ENCODE measurements at places on chromosomes 7 and 10.

- no peak for DNase-seq
Observed at GRCh38 chr10:125213541-125214282, 53.3 kb upstream of the CTBP2 start.

DNA sequence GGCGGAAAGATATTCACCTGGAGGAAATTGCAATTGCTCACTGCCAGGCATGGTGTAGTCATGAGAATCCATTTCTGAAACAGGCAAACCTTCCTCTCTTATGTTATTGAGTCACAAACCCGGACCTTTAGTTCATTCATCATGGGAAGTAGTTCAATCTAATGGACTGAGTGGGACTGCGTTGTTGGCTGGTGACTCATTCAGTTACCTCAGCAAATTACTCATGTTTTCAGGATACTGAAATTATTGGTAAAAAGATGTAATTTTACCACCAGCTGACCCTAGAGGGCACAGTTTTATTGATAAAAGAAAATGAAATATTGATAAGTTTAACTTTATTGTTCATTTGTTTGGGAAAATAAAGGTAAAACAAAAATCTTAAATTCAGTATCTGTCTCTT is 1194.4 kb upstream of the SORCS1 start:
- DNase-seq = no peak

- DNase-seq = peak; percentile 24
Observed at GRCh38 chr10:118286051-118286838, 55.9 kb downstream of the FAM204A start.

- DNase-seq = no peak
Observed at GRCh38 chr7:8921807-8922206, 488.4 kb downstream of the NXPH1 start.

GRCh38 chr10:119349341-119349740 is 142.0 kb downstream of the GRK5 start:
- no peak for DNase-seq

DNA sequence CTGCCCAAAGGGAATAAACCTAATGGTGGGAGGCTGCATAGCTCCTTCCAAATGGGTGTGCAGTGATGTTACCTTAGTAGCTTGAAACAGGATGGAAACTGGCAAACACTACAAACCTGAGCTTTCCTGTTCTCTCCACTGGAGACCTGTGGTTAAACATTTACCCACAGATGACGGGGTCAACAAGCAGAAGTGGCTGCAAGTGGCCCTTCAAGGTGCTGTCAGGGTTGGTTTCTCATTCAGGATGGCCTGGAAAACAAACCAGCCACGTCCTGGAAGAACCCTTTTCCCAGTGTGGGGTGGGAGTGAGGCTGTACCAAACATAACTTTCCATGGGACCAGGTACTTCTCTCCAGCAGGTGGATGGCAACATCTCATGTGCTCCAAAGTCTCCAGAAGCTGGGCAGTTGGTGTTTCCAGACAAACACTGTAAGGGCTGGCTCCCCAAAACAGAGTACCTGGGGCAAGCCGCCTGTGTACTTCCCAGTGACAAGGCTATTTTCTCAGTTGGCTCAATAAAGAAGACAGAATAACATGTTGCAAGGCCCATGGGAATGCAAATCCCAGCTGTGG is 67.5 kb downstream of the DNAJB9 start:
- no peak for DNase-seq

- DNase-seq = no peak
Observed at GRCh38 chr7:100865372-100865911, 1.7 kb upstream of the TRIP6 start.

DNA sequence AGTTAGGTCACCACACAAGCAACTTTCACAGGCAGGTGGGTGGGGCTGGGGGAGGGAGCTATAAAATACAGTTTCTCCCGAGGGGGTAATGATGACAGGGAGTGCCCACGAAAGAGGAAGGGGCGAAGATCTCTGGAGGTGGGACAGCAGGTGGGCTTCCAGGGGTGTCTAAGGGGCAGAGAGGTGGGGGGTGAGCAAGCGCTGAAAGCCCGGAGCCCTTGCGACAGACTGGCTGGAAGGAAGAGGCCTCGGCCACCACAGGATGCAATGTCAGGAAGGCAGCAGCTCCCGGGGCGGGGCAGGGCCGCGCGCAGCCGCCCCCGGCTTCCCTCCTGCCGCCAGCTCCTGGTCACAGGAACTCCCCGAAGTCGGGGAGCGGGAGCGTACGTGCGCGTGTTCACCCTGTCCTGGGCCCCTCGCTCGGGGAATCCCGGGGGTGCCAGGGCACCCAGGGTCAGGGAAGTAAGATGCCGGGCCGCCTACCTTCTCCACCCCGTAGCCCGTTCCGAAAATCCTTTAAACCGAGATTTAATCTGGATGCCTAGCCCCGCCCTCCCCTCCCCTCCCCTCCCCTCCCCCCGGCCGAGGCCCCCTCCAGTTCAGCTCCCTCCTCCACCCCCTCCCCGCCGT is 105.2 kb upstream of the PPIF start:
- peak; percentile 69 for DNase-seq
